NCI-H1417 (cell line): ENCODE measurements at places on chromosomes 7 and 10.

DNA sequence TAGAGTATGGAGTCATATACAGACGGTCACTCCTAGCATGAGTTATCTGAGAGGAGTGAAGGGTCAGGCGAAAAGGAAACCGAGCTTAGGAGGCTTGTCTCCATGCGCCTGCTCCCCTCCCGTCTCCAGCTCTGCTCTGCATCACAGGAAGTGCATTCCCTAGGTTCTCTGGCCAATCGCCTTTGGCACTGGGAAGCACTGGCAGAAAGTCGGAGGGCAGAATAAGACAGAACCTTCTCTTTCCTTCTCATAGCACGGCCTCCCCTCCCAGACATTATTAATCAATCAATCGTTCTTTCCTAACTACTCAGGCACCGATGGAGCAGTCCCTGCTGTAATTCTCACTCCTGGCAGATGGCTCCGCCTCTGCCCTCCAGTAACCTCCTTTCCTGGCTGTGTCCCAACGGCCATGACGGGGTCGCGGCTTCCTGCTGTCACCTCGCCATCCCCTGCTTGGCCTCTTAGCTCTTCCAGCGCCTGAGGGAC is 177.1 kb downstream of the FRMD4A start:
- DNase-seq, result no peak

GRCh38 chr10:61747307-61747706 is 84.6 kb downstream of the CABCOCO1 start:
- no peak for DNase-seq

DNA sequence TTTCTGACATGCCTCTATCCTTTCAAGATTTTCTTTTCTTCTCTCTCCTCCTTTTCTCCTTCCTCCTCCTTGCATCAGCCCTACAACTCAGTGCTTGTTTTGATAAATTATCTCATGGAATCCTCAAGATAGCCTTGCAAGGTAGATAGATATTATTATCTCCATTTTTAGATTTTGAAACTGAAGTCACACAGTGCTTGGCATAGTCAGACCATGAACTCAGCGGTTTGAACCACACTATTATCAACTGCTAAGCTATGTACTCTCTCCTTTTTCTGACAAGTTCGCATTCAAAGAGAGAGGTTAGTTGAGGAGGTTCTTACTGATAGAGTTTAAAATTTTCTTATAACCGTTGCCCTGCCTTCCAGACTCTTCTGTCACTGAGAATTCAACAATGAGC is 79.1 kb downstream of the SUGCT start:
- DNase-seq, result no peak

DNA sequence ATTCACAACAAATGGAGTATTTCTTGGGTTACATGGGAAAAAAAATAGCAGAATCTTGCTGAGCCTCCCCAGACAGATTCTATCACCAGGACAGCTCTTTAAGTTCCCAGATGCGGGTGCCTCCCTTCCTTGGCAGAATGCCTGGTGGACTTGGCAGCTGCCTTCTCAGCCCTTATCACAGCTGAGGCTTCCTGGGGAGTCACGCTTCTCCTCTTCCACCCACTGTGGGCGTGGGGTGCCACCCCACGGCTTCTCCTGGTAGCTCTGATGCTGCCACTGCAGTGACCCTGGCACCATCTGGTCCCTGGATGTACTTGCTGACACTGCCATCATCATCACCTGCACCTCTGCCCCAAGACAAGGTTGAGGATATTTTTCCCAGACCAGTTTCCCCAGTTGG is 16.2 kb upstream of the NME8 start:
- DNase-seq, result peak; percentile 2

DNA sequence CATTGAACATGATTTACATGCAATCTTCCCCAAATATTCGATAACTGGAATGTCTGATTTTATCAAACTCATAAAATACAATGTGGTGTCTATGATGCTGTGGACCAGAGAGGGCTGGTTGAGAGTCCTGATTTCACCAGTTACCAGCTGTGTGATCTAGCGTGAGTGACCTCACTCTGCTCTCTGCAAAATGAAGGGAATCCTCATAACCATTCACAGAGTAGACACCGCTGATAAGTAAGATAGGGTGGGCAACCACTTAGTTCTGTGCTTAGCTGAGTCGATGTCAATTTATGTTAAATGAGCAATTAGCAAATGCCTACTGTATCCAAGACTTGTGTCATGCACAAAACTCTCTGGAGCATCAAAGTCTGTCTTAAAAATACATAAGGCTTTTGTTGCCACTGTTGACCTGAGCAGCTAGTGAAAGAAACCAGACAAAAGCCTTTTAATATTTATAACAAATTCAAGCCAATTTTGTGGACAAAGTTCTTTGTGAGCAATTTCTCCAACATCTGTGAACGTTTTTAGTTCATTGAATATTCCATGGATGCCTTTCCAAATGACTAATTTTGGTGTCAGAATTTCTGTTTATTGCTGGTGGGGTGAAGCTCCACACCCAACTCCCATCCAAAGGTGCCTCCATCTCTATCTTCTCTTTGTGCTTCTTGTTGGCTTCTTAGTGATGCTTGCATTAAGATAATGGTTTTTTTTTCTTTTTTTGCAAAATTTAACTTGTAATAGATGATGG is 314.2 kb downstream of the ADRA2A start:
- DNase-seq, result no peak

GRCh38 chr7:134431815-134432214 is 27.1 kb downstream of the AKR1B1 start:
- DNase-seq, result peak; percentile 64

DNA sequence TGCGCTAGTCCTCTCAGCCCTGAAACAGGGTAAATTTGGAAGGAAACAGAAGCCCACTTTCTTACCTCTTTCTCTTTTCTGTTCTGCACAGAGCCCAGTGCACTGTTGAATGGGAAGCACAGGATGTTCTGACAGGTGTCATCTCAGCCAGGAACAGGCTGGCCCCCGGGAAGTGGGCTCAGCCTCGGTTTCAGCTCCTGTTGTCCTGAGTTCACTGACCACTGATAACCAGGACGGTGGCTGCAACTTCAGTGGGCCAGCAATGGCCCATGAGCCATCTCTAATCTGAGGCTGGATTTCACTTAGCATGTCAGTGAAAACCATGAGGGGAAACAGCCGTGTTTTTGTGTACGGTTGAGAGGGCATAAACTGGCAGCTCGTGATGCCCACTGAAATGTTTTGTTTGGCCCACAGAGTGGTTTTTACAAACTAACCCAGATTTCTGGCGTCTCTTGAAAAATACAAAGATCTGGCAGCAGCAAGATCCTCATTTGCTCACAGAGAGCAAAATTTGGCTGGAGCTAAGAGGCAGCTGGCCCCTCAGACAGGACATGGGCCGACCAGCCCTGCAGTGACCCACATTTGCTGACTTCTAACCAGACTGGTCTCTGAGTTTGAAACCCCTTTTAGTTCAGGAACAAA is 455.9 kb downstream of the PAXIP1 start:
- no peak for DNase-seq

- DNase-seq, result peak; percentile 75
Measured at GRCh38 chr7:82110146-82110840, 333.3 kb downstream of the CACNA2D1 start.

- DNase-seq, result no peak
Measured at GRCh38 chr7:106704000-106704840, 43.3 kb upstream of the CCDC71L start.

DNA sequence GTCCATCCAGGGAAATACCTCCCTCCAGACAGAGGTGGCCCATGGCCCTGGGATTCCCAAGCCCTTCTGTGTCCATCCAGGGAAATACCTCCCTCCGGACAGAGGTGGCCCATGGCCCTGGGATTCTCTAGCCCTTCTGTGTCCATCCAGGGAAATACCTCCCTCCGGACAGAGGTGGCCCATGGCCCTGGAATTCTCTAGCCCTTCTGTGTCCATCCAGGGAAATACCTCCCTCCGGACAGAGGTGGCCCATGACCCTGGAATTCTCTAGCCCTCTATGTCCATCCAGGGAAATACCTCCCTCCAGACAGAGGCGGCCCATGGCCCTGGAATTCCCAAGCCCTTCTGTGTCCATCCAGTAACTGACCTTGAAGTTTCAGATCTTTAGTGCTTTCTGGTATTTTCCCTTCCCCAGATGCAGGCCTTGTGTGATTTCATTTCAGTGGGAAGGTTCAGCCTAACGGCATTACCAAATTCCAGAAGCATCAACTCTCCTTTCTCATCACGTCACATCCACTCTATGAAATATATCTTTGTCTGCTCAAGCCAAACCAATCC is 28.8 kb upstream of the DIP2C start:
- DNase-seq, result no peak

DNA sequence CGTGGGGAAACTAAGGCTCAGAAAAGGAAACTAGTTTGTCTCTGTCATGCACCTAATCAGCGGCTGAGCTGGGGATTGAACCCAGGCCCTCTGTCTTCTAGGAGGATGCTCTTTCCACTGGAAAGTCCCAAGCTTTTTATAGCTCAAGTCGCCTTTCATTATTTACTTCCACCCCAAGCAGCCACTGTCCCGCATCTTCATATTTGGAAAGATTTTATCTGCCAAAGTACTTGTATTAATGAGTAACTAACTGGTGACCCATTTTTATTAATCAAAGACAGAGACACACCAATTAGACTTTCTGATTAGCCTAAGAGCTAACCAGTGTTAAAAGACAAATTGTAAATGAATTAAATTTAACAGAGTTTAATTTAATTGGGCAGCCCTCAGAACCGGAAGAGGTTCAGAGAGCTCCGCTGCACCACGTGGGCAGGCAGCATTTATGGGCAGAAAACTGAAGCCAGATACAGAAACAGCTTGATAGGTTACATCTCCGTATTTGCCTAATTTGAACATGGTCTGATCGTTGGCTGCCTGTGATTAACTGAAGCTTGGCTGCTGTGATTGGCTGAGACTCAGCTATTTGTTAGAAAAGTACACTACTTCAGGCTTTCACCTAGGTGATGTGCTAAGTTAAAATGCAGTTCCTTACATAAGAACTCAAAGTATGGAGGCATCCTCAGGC is 78.5 kb upstream of the PDCD4 start:
- DNase-seq, result peak; percentile 60

- no peak for DNase-seq
Measured at GRCh38 chr7:115009139-115009538, 87.2 kb downstream of the MDFIC start.

DNA sequence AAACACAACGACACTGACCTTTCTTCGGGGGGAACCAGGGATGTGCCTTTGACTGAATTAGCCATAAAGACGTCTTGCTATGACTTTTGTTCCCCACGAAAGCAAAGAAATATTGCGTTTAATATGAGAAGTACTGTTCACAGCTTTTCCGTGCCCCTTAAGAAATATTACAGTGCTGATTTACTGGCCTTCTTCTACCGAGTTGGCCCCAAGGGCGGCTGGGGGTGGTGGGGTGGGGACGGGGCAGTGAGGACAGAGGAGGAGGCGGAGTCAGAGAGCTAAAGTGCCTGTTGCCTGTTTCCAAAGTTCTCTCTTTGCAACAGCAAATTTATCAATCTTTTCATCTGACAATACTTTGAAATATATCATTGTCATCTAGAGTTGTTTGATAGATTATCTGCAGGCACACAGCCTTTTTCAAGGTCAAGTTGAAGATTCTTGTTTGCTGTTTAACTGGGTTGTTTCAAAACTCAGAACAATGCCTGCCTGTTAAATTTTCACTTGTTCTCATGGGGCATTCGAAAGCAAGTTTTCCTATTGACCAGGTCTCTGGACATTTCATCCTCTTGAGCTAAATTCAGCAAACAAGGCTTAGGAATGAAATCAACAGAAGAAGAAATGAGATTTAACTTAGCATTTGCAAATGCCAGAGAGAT is 9.0 kb downstream of the PTF1A start:
- no peak for DNase-seq

GRCh38 chr10:61635932-61636331 is 26.8 kb upstream of the CABCOCO1 start:
- DNase-seq, result no peak

DNA sequence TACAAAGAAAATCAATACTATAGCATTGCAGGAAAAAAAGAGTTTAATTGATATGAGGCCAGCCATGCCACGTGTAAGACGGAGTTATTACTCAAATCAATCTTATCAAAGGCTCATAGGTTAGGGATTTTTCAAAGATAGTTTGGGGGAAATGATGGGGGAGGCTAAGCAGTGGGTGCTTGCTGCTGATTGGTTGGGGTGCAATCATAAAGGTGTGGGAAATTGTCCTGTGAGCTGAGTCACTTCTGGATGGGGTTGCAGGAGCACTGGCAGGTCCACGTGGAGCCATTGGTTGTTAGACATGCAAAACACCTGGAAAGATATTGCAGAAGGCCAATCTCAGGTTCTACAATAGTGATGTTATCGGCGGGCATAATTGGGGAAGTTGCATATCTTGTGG is 319.2 kb upstream of the COBL start:
- no peak for DNase-seq

DNA sequence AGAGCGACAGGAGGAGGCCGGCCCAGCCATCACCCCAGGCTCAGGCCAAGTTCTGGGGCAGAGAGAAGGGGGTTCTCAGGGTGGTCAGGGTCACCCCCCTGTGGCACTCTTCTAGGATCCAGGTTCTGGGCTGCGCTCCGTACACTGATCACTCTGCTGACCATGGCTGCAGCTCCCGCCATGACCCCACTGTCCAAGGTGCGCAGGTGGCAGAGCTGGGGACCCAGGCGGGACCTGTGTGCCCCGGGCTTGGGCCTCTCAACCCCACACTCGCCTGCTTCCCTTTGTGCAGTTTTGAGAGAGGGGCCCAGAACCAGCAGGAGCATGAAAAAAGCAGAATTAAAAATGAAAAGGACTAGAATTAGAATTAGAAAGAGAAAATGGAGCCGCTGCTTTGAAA is 227.1 kb downstream of the FANK1 start:
- DNase-seq, result no peak

- DNase-seq, result no peak
Measured at GRCh38 chr10:97593421-97593820, 3.9 kb downstream of the C10orf62 start.

GRCh38 chr7:101496017-101496416 is 133.1 kb downstream of the MYL10 start:
- no peak for DNase-seq

DNA sequence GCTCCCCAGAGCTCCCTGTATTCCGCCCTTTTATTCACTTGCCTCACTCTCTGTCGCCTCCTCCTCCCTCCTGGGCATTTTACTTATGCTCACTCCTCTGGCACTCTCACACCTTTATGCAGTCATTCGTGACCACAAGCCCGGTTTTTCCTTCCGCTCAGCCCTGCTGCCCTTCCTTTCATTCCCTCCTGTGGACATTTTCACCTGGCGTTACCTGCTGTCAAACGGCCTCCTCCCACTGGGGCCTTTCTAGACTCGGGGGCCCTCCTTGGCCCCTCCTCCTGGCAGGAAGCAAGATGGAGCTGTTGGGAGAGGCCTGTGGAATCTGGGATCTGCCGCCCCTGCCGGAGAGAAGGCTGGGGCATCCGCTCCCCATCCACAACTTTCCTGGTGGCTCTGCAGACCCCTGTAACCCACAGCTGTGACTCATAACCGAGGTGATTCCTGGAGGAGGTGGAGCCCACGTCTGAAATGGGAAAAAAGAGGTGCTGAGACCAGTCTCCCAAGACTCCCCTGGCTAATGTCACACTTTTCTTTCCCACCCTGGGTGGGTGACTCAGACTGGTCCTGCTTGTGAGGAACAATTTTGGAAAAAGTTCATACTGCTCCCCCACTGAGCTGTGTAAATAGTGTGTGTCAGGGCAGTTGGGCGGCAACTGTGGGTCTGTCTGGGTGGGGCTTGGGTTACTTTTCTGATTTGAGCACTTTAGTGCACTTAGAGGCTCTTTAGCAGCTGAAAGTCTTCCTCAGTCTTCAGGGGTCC is 1.2 kb downstream of the VCL start:
- peak; percentile 20 for DNase-seq

- DNase-seq, result no peak
Measured at GRCh38 chr7:73622909-73623797, 1.2 kb downstream of the MLXIPL start.

- DNase-seq, result no peak
Measured at GRCh38 chr10:48672596-48673265, 11.9 kb upstream of the WDFY4 start.
